ENCODE measurements at places on chromosomes 13 and 19.

DNA sequence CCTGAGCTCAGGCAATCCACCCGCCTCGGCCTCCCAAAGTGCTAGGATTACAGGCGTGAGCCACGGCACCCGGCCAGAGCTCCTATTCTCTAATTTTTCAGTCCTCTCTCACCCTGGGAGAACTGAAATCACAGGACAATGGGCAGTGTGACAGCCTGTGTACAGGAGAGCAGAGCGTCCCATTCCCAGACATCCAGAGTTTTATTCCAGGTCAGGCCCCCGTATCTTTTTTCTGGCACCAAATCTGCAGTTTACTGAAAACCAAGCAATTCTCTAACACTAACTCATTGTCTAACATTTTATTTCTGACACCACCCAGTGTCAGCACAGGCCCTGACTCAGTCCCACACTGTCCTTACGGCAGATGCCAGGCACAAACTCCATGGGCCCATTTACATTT, 6.7 kb downstream of the ZNF708 start:
- no peak for DNase-seq

DNA sequence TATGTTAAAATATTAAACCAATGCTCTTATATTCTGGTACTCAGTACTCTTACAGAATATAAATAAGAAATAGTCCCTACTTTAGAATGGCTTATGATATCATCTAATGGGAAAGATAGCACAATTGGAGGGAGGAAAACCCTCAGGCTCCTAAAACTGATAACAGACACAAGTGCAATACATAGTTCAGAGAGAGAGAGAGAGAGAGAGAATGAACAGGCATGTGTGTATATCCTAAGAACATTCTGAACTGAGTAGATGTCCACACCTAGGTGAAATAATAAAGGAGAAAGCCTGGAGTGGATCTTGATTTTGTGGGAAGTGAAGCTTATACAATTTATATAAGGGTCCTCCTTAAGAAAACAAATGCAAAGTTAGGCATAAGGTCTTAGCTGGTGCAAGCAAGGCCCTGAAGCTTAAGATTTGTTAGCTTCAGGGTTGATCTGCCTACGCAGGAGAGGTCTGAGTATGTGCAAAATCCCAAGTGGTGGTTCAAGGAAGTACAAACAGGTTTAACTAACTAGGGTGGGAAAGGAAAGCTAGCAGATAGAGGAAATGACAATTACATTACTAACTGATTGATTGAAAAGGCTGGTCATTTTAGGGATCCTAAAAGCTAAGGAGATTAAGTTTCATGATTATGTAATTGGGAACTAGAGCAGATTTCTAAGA, 53.3 kb downstream of the SOX21 start:
- DNase-seq: no peak

DNA sequence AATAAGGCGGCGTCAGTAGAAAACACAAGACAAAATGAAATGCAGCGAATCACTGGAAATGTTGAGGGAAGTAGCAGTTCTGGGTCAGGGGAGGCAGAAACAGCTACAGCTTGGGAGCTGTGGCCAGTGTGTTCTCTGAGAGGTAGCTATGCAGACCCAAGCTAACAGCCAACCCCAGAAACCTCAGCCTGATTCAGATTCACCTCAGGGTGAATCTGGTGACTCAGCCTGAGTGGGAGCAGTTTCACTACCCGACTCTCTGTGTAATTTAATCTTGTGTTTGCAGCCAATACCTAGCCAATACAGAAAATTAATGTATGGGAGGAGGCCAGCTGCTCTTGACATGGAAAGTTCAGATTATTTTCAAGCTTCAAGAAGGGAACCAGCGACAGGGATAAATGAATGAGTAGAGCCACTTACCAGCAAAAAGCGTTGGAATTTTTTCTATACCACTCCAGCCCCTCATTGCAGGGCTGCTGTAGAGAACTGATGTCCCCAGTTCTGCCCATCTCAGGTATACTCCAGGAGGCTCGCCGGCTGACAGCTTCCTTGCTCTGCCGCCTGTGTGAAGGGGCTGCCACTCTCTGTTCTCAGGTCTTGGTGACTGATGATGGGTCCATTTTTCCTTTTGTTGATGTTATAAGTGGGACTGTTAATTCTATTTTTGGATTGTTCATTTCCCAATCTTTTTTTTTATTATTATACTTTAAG, 8.9 kb downstream of the IGFL3 start:
- DNase-seq: peak; percentile 48

DNA sequence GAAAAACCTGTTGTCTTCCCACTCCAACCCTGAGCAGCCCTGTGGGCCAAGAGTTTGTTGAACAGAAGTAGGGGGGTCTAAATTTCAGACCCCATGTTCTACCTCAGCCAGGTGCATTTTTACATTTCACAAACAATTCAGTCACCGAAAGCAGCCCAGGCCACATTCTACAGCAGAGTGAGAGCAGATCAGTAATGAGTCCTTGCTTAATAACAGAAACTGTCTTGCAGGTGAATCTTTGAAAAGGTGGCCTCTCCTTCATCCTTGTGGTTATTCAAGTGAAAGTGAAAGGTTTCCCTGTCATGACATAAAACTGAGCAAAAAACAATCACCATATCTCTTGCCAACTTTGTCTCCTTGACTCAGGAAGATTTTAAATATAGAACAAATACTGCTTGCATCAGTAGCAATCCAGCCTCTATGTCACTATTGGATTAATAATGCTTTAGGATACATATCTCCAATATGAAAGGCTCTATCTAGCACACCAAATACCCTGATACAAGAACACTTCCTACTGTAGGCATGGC, 670.2 kb downstream of the DIAPH3 start:
- DNase-seq: no peak

- DNase-seq: no peak
These were observed 186.2 kb downstream of the EFNB2 start for GRCh38 chr13:106349080-106349931.

GRCh38 chr13:25391932-25392331, 20.2 kb downstream of the ATP8A2 start:
- no peak for DNase-seq

DNA sequence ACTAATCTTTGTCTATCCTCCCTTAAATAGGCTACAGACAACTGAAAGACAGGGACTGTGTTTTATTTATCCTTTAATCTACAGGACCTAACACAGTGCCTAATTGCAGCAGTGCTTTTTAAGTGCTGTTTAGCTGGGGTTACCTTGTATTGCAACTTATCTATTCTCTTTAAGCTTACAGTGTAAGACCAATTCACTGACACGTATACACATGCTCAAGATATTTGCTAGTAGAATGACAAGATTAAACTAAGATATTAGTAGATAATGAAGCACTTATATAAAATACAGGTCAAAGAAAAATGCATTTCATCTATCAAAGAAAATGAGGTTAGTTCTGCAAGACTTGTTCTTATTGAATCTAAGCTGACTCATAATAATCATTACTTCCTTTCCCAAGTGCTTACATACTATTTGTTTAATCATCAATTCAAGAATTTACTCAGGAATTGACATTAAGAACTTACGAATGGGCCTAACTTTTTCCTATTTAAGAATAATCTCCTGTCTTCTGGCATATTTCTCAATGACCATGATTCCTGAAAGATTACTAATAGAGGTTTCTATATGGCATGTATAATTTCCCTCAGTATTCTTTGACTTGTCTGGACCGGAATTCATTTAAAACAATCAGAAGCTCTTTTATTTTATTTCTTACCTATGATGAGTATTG, 75.8 kb upstream of the MAB21L1 start:
- DNase-seq: peak; percentile 41

All from AG10803 (cell line).